ENCODE measurements at places on chromosomes 1 and 21.

DNA sequence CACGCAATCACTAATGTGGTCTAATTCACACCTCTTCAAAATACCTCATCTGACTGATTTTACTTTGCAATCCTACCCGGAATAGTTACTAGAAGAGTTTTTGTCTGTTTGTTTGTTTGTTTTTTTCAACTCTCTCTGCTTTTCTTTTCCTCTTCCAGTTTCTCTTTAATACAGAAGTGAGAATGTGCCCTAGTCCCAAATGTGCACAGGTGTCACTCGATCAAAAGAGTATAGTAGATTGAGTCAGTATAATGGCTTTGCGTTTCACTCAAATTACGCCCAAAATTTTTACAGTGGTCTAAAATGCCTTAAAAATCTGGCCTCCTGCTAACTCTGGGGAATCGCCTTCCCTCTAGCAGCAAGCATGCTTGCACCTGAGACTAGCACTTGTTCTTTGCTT is 1536.8 kb downstream of the KCNT2 start:
- no peak for DNase-seq

GRCh38 chr1:234697015-234697414 is 87.0 kb upstream of the IRF2BP2 start:
- DNase-seq = no peak

DNA sequence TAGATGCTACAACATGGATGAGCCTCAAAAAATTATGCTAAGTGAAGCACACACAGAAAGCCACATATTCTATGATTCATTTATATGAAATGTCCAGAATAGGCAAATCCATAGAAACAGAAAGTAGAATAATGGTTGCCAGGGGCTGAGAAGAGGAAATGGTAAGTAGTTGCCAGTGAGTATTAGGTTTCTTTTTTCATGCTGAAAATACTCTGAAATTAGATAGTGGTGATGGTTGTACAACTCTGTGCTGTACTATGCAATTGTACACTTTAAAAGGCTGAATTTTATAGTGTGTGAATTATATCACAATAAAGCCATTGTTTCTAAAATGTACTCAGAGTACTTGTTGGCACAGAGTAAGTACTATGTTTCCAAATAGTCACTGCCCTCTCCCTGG is 15.5 kb upstream of the GFI1 start:
- DNase-seq = no peak

DNA sequence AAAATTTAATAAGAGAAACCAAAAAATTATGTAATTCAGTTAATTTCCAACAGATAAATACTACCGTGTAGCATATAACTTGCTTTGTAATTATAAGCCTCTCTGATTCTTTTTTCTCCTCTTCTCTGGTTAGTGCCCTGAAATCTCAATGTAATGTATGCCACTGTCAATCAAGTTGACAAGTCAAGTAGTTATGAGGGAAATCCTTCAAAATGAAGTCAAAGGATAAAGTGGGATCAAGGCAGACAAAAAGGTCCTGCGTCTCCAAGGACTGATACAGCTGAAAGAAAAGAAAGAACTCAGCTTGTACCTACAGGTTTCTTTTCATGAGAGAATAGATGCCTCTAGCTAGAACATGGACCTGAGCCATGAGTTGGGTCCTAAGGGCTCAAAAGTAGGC is 19.8 kb downstream of the VPS45 start:
- no peak for DNase-seq

GRCh38 chr1:207812778-207813511 is 61.1 kb downstream of the CD46 start:
- DNase-seq = no peak

- no peak for DNase-seq
Measured at GRCh38 chr1:116489231-116489697, 81.6 kb downstream of the CD58 start.

- DNase-seq = no peak
Measured at GRCh38 chr1:116337398-116337797, 35.6 kb upstream of the ATP1A1 start.

DNA sequence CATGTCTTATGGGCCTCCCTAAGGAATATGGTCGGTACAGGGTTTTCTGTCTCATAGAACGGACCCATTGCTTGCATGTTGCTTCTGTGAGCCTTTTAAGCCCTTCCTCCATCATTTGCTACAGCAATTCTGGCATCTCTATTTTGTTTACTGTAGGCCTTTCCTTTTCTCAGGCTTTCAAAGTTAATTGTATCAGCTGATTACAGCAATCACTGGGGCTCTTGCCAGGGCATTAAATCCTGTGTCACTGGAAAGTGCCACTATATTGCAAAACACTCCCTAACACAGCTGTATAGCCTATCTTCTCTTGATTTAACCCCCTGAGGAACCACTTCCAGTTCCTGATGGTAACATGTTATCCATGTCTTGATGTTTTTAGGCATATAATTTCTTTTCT is 156.5 kb downstream of the PDE4B start:
- no peak for DNase-seq

- peak; percentile 6 for DNase-seq
Measured at GRCh38 chr21:37878946-37879660, 37.2 kb downstream of the KCNJ6 start.

DNA sequence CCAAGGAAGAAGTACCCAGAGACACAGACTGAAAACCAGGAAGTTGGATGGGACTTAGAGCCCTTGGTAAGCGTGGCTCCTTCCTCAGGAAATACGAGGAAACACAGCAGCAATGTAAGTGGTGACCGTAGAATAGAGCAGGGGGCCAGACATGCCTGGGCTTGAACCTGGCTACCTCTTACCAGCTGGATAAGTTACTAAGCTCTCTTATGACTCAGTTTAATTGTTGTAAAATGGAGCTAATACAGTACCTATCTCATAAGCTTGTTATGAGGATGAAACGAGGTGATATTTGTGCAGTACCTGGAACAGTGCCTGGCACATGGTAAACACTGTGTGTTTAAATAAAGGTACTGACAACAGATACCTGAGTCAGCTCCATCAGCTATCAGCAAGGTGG is 19.2 kb downstream of the EBNA1BP2 start:
- no peak for DNase-seq

DNA sequence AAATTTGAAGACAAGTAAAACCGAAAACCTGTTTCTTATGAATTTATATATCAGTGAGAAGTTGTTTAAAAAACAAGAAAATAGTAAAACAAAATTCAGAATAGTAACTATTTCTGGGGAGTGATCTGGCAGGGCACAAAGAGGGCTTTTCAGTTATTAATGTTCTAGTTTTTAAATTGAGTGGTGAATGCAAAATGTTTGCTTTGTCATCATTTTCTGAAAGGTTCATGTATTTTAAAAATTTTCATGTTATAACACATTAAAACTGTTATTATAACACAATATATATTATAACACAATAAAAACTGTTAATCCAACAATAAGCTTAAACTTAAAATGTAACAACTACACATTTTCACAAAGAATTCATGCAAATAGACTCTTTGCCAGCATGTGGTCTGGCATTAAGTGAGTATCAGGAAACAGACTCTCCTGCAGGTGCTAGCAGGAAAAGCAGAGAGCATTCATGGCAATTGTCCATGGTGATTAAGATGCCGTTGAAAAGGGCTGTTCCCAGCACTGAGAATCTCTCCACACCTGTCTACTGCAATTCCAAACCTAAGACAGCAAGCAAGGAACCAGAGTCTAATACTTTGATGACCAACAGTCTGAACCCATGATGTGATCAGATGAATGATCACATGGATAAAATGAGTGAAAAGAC is 204.9 kb downstream of the TBX15 start:
- peak; percentile 47 for DNase-seq

DNA sequence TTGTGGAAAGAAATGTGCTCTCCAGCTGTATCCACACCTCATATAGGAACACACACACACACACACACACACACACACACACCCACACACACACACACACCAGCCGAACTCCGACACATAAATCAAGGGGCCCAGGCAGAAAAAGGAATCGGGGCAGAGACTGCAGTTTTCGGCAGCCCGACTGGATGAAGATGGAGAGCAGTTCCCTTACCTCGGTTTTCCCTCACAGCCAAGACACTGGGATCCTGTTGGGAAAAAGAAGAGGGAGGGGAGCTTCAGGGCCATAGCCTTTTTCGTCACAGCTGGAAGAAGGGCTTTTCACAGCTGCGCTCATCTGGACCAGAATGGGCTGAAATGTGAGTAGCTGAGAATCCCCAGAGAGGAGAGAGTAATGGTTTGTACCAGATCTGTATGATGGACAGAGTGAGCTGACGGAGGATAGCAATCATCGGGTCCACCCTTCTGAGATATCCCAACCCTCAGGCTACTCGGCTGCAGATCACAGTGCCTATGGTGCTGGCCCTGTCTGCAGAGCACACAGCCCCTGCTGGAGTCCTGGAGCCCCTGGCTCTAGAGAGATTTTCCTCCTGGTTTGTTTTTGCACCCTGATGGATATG is 37.7 kb downstream of the PIK3C2B start:
- no peak for DNase-seq

GRCh38 chr1:11414926-11415538 is 63.9 kb upstream of the DISP3 start:
- no peak for DNase-seq

- DNase-seq = no peak
Measured at GRCh38 chr1:56934430-56935060, 31.3 kb downstream of the C8B start.

DNA sequence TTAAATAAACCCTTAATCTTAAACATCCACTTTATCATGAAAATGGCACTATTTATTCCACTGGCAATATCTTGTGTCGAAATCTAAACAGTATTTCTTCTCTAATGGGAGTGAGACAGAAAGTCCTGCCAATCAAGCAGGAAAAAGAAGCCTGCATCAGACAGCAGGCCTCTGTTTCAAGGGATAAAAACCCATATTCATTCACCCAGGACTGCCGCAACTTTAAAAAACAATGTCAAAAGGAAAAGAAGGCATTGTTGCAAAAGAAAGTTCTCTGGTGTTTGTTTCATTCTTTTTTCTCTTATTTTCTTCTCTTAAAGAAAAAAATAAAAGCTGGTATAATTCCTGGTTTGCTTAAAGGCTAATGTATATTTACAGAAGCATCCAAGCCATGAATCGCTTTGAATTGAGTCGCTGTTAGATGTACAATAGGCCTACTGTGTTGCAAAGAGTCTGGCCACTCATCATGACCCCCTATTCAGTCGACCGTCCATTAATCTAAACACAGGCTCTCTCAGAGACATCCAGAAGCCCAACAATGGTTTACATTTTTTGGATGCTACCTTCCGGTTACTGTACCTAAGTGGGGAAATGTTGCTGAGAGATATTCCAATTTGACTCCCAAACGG is 48.7 kb upstream of the ZC3H11B start:
- no peak for DNase-seq

DNA sequence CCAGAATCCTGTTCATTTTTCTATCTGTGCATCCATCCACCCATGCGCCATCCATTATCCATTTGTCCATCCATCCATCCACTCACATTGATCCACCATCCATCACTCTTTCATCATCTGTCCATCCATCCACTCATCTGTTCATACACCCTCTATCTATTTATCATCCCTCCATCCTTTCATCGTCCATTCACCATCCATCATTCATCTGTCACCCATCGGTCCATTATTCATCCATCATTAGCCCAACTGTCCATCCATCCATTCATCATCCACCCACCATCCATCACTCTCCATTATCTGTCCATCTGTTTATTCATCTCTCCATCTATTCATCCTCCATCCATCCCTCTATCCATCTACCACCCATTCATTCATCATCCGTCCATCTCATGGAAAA is 125.7 kb upstream of the TMPRSS2 start:
- DNase-seq = no peak

DNA sequence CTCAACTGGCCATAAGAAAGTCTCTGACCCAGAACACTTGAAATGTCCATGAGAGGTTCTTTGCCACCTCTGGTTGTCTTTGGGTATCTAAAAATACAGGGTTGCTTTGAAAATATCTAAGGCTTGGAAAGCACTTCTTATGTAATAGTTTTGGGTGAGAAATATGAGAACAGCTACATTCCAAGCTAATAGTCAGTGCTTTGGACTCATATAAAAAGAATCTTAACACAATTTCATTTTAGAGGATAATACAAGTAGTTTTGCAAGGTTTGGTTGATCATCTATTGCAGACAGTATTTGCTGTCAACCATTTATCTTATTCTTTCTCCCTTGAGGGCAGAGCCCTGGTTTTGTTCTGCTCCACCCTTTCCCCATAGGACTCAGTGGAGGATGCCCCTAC is 207.5 kb downstream of the KCNK2 start:
- DNase-seq = no peak

DNA sequence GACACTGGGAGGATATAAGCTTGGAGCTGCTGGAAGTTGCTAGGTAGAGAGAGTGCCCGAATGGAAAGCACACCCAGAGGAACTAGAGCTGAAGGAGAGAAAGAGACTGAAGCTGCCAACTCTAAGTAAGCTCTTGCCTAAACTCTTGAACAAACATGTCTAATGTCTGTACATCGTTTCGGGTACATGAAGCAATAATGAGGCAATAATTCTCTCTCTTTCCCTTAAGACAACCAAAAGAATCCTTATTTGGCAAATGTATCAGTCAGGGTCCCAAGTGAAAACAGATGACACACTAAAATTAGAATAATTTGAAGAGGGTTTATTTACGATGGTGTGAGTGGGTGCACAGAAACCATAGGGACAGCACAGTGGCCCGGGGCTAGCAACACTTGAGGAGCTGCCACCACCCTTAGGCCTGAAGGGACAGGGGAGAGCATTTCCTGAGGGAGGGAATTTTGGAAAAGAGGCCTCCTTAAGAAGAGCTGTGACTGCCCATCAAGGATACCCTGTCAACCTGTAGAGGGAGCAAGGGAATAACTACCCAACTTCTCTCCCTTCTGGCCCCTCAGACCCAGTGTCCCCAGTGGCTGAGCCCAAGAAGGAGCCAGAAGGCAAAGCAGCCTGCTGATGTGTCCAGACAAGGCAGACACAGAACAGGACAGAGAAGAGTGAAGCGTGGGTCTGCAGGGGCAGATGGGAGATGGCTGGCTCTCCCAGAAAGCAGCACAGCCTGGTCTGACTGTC is 36.1 kb upstream of the KHDRBS1 start:
- DNase-seq = no peak

DNA sequence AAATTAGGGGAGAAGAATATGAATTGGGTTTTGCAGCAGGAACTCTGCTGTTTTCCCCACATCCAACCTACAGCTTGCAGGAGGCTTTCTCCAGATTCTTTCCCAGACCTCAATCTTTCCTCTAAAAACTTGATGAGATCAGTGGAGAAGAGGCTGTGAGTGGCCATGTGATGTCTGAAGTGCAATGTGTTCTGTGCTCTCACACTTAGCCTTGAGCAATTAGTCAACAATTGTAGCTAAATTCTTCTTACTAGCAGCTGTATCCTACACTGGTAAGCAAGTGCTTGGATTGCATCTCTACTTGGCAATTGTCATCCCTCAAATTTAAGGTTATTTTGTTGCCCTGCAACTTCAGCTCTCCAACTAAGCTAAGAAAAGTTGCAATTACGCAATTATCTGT is 807.3 kb upstream of the RGS18 start:
- peak; percentile 69 for DNase-seq

- DNase-seq = no peak
Measured at GRCh38 chr1:22111620-22112019, 31.3 kb downstream of the WNT4 start.

DNA sequence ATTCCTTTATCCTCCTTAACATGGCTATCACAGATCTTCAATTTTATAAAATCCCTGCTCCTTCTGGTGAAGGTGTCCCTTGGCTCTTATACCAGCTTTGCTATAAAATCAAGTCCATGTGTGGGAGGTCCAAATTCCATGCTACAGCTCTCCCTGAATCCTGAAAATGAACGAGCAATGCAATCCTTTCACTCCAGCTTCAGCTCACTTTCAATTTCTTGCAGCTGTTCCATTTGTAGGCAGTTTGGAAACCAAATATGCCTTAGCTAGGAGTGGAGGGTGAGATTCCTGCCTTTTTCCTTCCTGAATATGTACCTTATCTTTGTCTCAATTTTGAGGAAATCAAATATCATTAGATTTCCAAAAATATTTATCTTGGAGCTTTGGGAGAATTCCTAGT is 402.6 kb downstream of the TTLL7 start:
- DNase-seq = no peak

Data from NCI-H1105 (cell line).